CD4-positive, alpha-beta memory T cell (primary cell): ENCODE measurements at places on chromosomes 16 and 17.

DNA sequence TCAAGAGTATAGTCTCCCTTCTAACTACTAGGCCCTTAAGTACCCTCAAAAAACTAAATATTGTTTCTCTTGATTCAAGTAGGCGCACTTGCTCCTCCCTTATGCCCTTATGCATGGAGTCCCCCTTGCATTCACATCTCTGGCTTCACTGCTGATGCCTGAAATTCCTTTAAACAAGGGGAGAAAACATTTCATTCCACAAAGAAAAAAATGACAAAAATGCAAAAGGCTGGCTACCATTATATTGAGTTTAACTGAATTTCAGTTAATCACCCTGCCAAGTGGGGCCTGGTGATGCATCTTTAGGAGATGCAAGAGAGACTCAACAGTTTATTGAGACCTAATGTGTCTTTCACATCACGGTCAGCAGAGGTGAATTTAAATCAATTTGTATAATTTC, 35.6 kb downstream of the CRLF3 start:
- peaks cover 13% of the 10 kb centered on the region for H3K4me1 ChIP-seq
- H3K36me3 ChIP-seq, result peaks cover 35% of the 10 kb centered on the region
- H3K4me3 ChIP-seq, result no peak overlapping the region
- no peak for DNase-seq

DNA sequence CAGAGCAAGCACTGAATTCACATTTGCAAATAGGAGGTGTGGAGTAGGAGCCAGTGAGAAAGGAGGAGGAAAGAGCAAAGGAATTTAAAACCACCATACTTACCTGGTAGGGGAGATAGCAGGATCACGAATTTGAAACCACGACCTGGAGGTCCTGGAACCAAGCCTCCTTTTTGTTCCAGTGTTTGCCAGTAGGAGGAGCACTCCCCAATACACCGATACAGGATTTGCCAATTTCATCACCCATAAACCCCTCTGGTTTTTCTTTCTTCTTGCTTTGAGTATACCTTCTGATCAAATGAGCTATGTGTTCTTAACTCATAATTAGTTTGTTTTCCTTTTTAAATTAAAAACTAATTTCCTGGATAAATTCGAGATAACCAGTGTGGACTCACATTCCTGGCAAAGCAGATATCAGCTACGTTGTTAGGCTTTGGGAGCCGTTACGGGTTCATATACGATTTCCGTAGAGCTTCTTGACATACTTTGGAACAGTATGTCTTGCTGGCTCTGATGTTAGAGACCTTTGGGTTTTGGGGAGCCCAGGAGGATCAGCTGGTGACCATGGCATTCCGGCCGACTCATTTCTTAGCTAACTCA, 22.7 kb downstream of the BCO1 start:
- H3K4me3 ChIP-seq, result no peak overlapping the region
- no peak for DNase-seq
- H3K27ac ChIP-seq, result no peak overlapping the region
- H3K36me3 ChIP-seq, result no peaks in the 10 kb centered on the region
- no peaks in the 10 kb centered on the region for H3K4me1 ChIP-seq

DNA sequence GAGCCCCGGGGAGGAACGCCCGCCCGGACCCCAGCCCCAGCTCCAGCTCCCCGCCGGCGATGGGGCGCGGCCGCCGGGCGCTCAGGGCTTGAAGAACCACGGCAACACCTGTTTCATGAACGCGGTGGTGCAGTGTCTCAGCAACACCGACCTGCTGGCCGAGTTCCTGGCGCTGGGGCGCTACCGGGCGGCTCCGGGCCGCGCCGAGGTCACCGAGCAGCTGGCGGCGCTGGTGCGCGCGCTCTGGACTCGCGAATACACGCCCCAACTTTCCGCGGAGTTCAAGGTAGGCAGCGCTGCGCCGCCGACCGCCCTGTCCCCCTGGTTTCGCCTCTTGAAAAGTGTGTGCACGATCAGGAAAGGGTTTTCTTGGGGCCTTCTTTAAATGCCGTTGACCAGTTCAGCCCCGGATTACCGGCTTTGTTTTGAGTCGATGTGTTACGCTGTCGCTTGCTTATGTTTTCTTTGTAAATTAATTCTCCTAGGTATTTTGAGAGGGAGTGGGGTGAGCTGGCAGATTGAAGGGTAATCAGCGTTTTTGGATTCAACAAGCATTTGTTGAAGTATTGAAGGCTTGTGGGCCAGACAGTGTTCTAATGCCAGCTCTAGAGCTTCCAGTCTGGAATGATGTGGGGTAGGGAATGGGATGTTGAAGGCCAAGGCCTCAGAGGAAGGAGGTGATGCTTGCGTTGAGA, 681 bp downstream of the USP43 start:
- peaks cover 18% of the 10 kb centered on the region for H3K4me1 ChIP-seq
- no peak overlapping the region for H3K4me3 ChIP-seq
- peak; percentile 1 for DNase-seq
- no peaks in the 10 kb centered on the region for H3K36me3 ChIP-seq
- H3K27me3 ChIP-seq, result peaks cover 15% of the 10 kb centered on the region
- H3K27ac ChIP-seq, result no peak overlapping the region

DNA sequence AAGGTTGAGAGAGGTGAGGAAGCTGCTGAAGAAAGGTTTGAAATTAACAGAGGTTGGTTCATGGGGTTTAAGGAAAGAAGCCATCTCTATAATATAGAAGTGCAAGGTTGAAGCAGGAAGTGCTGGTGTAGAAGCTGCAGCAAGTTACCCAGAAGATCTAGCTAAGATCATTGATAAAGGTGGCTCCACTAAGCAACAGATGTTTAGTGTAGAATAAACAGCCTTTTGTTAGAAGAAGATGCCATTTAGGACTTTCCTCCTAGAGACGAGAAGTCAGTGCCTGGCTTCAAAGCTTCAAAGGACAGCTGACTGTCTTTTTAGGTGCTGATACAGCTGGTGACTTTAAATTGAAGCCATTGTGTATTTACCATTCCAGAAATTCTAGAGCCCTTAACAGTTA, 29.3 kb downstream of the GOSR1 start:
- no peak overlapping the region for H3K27ac ChIP-seq
- H3K4me1 ChIP-seq, result no peaks in the 10 kb centered on the region
- DNase-seq, result no peak
- H3K36me3 ChIP-seq, result peaks cover 7% of the 10 kb centered on the region
- no peak overlapping the region for H3K4me3 ChIP-seq
